HTR-8/SVneo (cell line): ENCODE measurements at places on chromosomes 4 and X.

GRCh38 chr4:136644279-136644678, 888.0 kb downstream of the PCDH18 start:
- DNase-seq = no peak

DNA sequence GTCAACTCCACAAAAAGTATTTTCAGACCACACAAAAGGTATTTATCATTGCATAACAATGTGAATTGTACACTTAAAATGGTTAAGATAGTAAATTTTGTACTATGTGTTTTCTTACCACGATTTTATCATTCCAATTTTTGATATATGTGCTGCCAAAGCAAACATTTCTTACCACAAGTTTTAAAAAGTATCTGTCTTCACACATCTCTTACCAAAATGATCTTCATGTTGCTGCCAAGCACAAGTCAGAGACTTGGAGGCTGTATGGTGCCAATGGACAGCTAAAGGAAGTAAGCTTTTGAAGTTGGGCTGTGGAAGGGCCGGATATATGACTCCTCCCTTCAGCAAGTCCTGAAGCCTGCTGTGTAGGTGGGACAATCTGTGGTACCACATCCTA, 67.9 kb downstream of the TMLHE start:
- DNase-seq = no peak

GRCh38 chr4:25694466-25694865, 38.8 kb downstream of the SLC34A2 start:
- peak; percentile 52 for DNase-seq

DNA sequence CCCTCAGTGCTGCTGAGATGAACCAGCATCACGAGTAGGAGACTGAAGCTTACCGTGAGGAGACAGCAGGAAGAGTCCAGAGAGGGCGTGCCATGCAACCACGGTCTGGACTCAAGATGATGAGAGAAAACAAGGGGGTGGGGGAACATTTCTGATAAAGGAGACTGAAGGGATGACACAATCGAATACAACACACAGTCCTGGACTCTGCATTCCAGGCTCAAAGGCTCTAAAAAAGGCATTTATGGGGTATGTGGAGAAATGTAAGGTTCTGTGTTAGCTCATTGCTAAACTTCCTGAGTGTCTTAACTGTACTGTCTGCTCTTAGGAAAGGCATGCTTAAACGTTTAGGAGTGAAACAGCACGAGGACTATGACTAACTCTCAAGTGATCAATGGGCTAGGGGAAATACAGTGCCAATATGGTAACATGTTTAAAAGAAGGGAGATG, 20.6 kb upstream of the IRAK1 start:
- no peak for DNase-seq

DNA sequence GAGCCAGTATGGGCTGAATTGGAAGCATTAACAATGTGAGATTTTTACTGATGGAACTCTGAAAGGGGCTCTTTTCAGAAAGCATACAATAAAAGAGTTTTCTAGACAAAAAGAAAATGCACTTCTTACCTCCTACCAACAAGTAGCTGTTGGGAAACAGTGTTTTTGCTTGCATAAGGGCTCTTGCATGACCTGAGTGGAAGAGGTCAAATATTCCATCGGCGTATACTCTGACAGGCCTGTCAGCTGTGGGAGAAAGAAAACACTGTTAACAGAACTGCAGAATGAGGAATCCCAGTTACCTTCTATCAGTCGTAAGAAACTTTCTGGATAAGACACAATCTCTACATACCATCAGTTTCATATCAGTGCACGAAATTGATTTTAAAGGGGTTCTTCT, 39.5 kb downstream of the PCYT1B start:
- no peak for DNase-seq

- DNase-seq = no peak
Measured at GRCh38 chrX:117038918-117039440, 576.2 kb upstream of the CT83 start.

GRCh38 chrX:111411983-111412382, at the start of gene DCX:
DCX (minus strand) TSS chrX:111412192; CDS start chrX:111410398, 1,794 bp downstream.
- DNase-seq = no peak

DNA sequence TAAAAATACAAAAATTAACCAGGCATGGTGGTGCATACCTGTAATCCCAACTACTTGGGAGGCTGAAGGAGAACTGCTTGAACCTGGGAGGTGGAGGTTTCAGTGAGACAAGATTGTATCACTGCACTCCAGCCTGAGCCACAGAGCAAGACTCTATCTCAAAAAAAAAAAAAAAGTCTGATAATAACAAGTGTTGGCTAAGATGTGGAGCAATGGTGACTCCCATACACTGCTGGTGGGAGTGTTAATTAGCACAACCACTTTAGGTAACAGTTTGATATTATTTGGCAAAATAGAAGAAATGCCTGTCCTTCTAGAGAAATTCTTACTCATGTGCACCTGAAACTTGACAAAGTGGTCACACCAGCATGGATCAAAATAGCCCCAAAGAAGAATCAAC, 106.2 kb upstream of the SLC34A2 start:
- DNase-seq = no peak

GRCh38 chrX:77450996-77451395, 3.8 kb downstream of the FGF16 start:
- DNase-seq = no peak

DNA sequence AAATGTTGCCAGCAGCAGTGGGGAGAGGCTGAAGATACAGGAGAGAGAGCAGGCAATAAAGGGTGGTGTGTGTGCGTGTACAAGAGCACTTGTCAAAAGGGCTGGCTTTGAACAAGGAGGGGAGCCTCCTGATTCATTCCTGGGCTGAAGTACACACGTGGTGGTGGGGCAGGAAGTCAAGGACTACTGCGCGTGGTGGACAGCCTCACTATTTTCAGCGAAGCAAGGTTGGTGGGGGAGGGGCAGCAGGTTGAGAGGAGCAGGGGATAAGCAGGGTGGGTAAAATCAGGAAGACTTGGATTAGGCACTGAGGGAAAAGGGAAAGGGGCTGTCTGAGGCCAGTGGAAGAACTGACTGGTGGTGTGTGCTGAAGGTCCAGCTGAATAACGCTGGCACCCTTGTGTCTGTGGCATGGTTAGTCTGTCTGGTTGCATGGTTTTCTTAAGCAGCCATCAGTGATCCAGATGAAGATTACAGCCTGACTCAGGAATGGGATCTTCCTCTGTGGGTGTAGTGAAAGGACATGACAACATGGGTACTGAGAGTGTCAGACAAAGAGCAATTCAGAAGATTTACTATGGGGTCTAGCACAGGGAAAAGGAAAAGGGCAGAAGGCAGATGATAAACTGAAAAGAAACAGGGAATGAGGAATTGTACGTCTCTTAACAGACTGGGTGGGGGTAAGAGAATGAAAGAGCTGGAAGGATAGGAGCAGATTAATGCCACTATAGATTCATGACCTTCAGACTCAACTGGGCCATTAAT, 149.8 kb downstream of the CHM start:
- DNase-seq = no peak

DNA sequence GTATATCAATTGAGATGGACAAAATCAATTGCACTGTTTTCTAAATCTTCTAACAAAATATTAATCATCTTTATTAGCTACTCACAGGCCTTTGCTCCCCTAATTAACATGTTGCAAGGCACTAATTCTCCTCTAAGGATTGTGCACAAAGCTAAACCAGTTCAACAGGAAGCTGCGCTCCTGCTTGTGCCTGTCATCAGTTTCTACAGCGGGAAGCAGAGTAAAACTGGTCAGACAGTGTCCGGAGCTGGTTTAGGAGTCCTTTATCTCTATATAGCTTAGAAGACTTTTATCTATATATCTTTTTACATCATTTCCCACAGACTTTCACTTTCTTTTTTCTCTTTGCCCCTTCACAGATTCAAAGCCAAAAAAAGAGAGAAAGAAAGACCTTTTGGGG, 79.1 kb downstream of the ELOVL6 start:
- DNase-seq = no peak

DNA sequence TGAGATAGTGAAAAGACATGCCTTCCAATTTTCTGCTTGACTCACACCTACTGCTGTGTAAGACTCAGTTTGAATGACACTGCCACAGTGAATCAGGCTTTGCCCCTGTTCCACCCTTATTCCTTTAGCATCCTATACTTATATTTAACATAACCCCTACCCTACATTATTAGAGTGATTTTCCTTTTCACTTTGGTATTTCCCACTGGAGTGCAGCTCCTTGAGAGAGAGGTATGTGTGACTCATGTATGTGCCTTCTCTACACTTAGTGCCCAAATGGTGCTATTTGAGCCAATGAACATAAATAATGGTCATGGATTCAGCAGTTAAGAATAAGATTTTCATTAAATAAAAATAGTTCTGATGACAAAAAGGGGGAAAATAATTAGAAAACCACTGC, 69.5 kb downstream of the RRAGB start:
- no peak for DNase-seq

GRCh38 chr4:23068287-23068686, 375.6 kb downstream of the GBA3 start:
- no peak for DNase-seq

DNA sequence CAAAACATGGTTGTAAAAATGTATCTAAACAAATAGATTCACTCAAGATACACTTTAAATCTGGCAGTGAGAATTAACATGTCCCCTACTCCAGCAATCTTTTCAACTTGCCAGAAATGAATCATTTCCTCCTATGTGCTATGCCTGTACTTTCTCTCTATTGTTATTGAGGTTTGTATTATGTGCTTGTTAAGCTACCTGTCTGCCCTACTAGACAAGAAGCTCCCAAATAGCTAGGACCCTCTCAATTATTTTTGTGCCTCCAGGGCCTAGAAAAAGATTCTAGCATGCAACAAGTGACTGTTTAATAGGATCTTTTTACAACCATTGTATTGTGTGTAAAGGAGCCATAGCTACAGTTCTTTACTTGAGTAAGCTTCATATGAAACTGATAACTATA, 3.5 kb upstream of the SAP30 start:
- no peak for DNase-seq

- no peak for DNase-seq
Measured at GRCh38 chr4:5976431-5976830, 41.8 kb downstream of the C4orf50 start.

DNA sequence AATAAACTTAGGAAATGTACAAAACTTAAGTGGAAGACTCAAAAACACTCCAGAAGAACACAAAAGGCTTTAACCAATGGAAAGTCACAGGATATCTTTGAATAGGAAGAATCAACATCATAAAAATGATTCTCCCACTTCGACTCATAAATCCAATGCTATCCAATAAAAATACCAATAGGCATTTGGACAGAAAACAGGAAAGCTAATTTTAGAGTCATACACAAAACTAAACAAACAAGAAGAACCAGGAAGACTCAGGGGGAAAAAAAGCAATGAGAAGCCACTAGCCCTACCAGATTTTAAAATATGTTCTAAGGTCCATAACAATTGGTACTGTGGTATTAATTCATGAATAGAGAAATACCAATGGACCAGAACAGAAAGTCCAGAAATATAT, 28.2 kb downstream of the SLC9A7 start:
- DNase-seq = no peak

GRCh38 chr4:2368746-2369437, 49.6 kb downstream of the ZFYVE28 start:
- DNase-seq = no peak

- no peak for DNase-seq
Measured at GRCh38 chr4:107098401-107098800, 62.3 kb upstream of the DKK2 start.

DNA sequence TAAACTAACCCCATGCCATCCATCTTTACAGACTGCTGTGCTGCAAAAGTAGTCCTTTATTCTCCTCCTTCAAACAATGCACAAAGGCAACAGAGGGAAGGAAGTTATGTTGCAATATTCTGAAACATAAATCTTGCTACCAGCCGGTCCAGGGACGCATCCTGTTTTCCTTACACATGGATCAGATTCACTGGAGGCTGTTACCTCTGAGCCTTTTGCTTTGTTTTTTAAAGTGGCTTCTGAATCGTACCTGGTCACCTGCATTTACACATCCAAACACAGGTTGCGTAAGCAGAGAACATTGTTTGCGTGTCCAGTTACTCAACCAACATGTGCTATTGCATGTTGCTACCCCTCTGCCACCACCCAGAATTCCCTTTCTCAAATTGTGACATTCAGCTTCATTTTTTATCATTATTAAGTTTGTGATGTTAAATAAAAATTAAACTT, 8.8 kb downstream of the PPARGC1A start:
- DNase-seq = no peak

DNA sequence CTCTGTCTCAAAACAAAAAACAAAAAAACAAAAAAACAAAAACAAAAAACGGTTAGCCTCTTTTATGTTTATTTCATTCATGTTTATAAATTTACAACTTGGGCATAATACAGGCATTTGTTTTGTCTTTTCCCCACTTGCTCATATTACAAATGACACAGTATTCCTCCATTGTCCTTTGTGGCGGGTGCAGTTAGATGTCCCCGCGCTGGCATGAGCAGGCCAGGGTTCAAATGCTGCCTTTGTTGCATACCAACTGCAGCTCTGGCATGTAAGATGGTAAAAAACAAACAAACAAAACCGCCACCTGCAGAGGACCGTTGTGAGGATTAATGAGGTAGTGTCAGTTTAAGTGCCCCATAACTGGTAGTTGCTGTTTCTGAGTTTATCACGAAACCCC, 16.1 kb upstream of the HPF1 start:
- no peak for DNase-seq

- no peak for DNase-seq
Measured at GRCh38 chr4:6617246-6617645, 23.2 kb upstream of the MRFAP1 start.

- no peak for DNase-seq
Measured at GRCh38 chr4:101066626-101067170, 280.6 kb downstream of the PPP3CA start.

GRCh38 chr4:113837397-113837796, 75.9 kb upstream of the CAMK2D start:
- no peak for DNase-seq

DNA sequence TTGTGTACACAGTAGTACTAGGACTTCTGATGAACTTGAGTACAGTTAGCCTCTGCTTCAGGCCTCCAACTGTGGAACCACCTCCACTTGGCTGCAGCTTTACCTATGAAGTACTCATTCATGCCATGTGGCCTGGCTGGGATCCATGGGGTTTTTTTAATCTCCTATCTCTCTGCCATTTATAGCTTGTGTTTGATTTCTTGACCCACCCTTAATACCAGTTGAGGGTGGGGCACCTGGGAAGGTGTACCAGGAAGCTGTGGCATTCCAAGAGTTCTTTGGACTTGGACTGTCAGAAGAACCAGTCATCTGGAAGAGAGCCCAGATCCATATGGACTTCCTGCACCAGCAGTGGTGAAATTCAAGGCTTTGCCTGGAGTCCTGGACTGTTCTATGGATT, 230.1 kb downstream of the SHROOM3 start:
- no peak for DNase-seq

- no peak for DNase-seq
Measured at GRCh38 chrX:84487365-84488353, 14.6 kb downstream of the HDX start.

- DNase-seq = no peak
Measured at GRCh38 chr4:20347531-20347930, 95.8 kb downstream of the SLIT2 start.

DNA sequence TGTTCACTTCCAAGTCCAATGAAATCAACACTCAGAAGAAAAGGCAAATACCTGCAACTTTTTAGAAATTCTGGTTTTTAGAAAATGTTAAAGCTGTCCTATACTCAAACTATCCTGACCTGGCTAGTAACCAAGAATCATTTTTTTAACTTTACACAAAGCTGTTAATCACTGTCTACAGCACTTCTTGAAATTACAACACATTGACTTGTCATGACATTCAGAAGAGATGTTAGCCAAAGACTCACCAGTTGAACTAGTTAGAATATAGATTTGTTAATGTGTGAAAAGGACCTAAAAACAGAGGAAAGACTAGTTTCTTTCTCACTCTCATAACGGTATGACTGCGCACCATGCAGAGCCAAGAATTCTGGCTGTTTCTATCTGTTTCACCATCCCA, 98.8 kb downstream of the COX18 start:
- DNase-seq = no peak

GRCh38 chrX:120000490-120001246, 57.1 kb upstream of the NKAP start:
- no peak for DNase-seq
